Activated T-helper 17 cell treated with anti-CD3 and anti-CD28 coated beads, Interleukin-2, amount 50 U/mL, for 72 hours (primary cell): ENCODE measurements at places on chromosomes 6 and 20. TPM values are rescaled to one million over a fixed set of nuclear protein-coding genes. Genes with fewer than 3 reads are reported as not detected.

- ATAC-seq: no peak
Measured at GRCh38 chr6:40358473-40359460, 228.4 kb downstream of the LRFN2 start.

- ATAC-seq: no peak
Measured at GRCh38 chr6:42007286-42008137, 42.8 kb upstream of the TAF8 start.

DNA sequence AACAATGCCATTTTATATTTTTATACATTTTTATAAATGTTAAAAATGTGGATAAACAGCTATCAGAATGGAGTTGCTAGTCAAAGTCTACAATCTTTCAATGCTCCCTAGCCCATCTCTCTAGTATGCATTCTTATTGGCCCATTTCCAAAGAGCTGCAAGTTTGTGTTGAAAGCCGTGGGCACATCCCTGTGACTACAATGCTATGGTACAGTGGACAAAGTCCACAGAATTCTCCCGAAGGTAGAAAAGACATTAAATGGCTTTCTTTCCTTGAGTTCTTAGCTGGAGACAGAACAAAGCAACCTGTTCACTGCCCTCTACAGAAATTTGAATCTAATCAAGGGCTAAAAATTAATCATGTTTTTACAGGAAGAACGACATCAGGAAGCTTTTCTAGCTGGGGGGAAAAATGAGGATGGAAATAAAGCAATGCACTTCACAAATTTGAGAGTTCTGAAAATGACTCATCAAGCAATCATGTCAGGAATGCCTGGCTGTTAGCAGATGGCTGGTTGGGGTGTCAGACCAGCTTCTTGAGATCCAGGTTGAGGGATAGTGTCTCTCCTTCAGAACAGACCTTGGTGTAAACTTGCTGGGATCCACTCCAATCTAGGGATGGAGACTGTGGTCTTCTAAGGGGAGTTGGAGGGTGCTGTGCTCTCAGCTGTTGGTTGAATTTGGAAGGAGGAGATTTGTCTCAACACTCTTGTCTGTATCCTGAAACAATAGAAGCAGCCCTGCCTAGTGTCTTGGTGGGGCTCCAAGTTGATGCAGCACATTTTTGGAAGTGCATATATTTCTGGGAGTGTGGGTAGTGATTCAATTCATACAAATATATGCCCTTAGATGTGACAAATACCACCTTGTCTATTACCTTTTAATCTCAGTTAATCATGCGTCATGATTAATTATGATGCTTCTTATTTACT is 143.4 kb upstream of the PHACTR1 start:
- ATAC-seq: no peak

The TCF15 gene
- total RNA-seq: not detected

- no peak for ATAC-seq
Measured at GRCh38 chr6:28807682-28808280, 116.0 kb downstream of the TRIM27 start.

GRCh38 chr6:134145786-134146185 is 93.4 kb upstream of the SLC2A12 start:
- no peak for ATAC-seq

DNA sequence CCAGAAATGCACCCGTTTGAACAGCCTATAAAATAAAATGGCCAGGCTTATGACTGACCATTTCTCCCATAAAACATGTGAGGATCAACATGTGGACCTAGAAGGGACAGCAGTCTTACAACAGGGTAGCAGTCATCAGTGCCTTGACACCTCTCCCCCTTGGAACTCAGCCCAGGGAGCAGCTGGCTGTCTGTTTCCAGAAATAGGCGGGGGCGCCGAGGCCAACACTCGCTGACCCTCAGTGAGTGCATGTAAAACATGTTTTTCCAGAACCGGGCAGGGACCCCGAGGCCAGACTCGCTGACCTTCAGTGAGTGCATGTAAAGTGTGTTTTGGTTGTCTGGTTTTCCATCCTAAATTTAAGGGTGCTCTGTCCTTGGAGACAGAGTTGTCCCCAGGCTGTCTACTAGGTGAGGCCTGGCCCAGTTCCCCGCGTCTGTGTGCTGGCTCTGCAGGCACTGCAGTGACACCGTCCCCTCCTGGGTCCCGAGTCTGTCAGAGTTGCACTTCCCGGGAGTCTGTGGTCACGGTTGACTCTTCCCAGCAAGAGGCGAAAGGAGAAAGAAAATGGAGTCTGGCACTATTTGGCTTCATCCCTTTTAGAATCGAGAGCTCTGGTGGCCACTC is 19.8 kb upstream of the ADRM1 start:
- no peak for ATAC-seq

DNA sequence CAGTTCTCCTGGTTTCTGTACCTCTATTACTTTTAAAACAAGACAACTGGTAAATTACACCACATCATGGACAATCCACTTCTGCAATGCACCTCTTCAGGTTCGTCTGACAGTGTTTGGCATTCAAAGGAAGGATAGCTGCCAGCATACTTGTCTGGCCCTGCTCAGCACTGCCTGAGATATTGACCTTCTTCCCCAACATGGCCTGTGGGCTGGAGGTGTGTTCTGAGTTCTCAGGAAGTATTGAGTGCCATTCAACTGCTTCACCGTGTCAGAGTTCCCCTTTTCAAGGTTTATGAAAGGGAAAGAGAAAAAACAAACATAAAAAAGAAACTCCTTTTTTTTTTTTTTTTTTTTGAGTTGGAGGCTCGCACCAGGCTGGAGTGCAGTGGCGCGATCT is 267.9 kb upstream of the SASH1 start:
- no peak for ATAC-seq

DNA sequence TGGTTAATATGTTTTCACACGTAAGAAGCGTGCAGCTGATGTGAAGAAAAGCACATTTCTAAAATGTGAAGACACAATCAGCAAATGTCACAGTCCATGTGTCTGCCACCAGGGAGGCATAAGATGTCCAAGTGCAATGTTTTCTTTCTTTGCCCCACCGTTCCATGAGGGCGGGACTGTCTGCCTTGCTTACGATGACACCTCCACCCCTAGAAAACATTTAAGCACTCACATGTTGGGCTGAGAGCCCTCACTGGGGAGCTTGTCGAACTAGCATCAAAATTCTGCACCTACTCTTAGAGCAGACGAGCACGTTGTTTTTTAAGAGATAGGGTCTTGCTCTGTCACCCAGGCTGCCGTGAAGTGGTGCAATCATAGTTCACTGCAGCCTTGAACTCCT is 57.6 kb downstream of the PSMG4 start:
- ATAC-seq: no peak
